Mucosa of gallbladder (tissue), 1 donor: ENCODE measurements at places on chromosomes 3 and 15. TPM values are rescaled to one million over a fixed set of nuclear protein-coding genes. Genes with fewer than 3 reads are reported as not detected.

DNA sequence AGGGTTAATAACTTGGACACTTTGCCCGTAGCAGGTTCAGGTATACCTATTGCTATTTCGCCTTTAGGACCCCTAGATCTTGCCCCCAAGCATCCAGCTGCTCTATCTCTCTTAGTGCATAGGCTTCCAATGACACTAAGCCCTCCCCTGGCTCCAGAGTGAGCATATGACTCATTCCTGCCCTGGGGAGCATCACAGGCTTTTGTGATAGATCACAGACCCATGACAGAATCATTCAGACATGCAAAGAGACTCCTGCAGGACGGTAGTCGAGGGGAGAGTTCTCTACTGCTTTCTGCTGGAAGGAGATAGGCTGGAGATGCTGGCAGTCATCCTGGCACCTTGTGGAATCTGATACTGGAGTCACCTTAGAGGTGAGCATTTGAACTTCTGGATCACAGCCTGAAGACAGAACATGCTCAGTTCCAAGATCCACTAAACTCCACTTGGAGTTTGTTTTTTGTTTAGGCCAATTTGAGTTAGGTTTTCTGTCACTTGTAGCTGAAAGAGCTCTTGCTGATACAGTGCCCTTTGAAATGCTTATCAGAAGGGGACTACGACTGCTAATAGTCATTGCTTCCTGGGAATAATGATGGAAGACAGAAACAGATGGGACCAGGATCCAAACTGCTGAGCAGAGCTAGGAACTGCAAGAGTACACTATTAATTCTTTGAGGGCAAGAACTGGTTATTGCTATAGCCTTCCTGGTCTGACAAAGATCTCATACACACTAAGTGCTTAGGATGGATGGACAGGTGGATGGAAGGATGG is 11.0 kb downstream of the LYSMD2 start:
- DNase-seq: peak; percentile 71

DNA sequence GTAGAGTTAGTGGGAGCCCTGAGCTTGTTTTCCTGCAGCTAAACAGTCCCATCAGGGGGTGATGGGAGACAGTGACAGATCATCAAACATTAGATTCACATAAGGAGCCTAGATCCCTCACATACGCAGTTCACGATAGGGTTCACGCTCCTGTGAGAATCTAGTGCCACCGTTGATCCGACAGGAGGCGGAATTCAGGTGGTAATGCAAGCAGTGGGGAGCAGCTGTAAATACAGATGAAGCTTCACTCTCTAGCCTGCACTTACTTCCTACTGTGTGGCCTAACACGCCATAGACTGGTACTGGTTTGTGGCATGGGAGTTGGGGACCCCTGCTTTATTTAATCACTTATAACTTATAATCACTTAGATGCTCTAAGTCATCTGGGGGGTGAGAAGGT is 179.1 kb downstream of the AKAP13 start:
- DNase-seq: no peak

GRCh38 chr3:20141851-20142250 is 44.2 kb downstream of the SGO1 start:
- peak; percentile 11 for DNase-seq

The OSTN gene
- not detected for total RNA-seq

- no peak for DNase-seq
Observed at GRCh38 chr3:160210799-160211221, 14.4 kb upstream of the C3orf80 start.

The STAC gene
- 11.9 TPM for total RNA-seq
